ENCODE measurements at places on chromosomes 12 and 14.

- DNase-seq: peak; percentile 46
Measured at GRCh38 chr14:66624336-66624937, 116.5 kb downstream of the GPHN start.

GRCh38 chr12:4468994-4469393, 23.4 kb upstream of the FGF6 start:
- DNase-seq: no peak

- DNase-seq: no peak
Measured at GRCh38 chr14:57501039-57501557, 7.4 kb upstream of the CCDC198 start.

- no peak for DNase-seq
Measured at GRCh38 chr12:114935658-114936057, 251.7 kb upstream of the TBX3 start.

- DNase-seq: peak; percentile 56
Measured at GRCh38 chr12:31874961-31875608, 84.1 kb upstream of the RESF1 start.

- DNase-seq: no peak
Measured at GRCh38 chr12:95118138-95118787, 44.8 kb upstream of the NR2C1 start.

- no peak for DNase-seq
Measured at GRCh38 chr12:74292351-74293194, 245.1 kb upstream of the ATXN7L3B start.

DNA sequence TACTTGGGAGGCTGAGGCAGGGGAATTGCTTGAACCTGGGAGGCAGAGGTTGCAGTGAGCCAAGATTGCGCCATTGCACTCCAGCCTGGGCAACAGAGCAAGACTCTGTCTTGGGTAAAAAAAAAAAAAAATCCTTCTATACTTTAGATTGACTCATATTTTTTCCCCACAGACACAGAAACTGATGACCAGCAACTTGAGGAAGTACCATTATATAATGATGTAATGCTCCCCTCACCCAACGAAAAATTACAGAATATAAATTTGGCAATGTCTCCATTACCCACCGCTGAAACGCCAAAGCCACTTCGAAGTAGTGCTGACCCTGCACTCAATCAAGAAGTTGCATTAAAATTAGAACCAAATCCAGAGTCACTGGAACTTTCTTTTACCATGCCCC, 24.3 kb upstream of the SNAPC1 start:
- no peak for DNase-seq

DNA sequence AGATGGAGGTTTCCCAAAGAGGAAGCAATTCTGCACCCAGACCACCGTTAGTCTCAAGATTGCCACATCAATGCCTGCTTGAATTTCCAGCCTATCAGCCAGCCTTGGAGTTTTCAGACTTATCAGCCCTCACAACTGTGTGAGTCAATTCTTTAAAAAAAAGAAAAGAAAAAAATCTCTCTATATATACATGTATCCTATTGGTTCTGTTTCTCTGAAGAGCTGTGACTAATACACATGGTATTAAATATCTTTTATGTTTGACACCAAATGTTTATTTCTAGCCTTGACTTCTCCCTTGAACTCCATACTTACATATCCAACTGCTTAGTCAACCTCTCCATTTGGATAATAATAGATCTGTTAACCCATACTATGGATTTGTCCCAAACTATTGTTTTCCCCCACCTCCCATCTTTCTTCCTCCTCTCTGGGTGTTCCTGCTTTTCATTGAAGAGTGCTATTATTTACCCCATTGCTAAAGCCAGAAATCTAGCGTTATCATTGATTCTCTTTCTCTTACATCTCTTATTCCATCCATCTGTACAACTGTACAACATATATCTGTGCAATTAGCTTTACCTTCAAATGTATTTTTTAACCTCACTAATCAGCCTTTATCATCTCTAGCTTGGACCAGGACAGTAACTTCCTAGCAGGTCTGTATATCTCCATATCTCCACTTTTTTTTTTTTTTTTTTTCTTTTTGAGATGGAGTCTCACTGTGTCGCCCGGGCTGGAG, 22.7 kb upstream of the EID3 start:
- DNase-seq: no peak

GRCh38 chr12:48199774-48200221, 3.3 kb downstream of the OR10AD1 start:
- DNase-seq: no peak

DNA sequence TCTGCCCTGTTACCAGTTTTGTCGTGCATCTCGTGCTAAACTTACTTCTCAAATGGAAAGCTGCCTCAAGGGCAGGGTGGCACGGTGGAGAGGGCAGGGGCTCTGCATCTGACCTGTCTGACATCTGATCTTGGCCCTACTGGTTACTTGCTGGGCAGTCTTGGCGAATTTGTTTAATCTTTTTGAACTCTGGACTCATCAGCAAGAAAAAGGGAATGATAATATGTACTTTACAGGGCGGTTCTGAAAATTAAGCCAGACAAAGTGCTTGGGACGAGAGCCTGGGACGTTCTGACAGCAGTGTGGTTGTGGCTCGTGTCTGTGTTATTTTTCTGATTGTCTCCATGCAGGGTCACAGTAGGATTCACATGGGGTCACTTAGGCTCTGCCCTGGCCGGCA, 659.3 kb downstream of the VRK1 start:
- DNase-seq: no peak

DNA sequence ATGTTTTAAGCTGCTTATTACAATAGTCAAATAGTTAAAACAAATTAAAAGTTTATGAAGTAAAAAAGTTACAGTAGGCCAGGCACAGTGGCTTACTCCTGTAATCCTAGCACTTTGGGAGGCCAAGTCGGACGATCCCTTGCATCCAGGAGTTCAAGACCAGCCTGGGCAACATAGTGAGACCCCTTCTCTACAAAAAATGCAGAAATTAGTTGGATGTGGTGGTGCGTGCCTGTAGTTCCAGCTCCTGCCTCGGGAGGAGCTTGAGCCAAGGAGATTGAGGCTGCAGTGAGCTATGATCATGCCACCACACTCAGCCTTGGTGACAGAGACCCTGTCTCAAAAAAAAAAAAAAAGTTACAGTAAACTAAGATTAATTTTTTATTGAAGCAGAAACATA, 142.6 kb downstream of the MIPOL1 start:
- DNase-seq: no peak

- DNase-seq: no peak
Measured at GRCh38 chr12:49346659-49347310, at the start of gene DNAJC22. Gene DNAJC22, plus strand, starts transcription at chr12:49346888. Its CDS starts 1,985 bp downstream, at chr12:49348873.

DNA sequence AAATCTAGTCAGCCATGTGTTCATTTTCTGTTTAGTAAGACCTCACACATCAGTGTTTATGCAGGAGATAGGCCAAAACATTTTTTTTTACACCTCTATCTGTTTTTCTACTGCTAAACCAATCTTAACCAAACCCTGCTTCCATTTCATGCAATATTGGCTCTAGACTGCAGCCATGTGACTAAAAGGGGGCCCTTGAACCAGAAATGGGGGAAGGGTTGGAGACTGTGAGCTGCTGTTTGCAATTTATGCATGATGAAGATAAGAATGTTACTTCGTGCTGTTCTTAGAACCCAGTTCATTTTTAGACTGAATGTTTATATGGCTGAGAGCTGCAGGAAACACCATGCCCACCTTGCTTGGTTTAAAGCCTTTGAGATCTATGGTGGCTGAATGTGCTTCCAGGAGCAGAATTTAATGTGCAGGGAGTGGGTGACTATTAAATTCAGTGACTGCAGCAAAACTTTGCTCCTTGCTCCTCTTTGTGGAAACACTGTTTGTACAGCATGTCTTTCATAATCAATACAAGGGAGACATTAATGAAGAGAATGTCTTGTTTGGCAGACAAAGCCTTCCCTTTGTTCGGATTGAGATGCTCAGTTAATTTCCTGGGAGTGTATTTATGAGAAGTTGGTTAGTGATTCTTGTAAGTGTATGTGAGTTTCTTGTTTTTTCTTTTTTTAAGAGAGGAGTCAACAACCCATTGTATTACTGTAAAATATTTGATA, 53.6 kb downstream of the CHST11 start:
- DNase-seq: no peak

DNA sequence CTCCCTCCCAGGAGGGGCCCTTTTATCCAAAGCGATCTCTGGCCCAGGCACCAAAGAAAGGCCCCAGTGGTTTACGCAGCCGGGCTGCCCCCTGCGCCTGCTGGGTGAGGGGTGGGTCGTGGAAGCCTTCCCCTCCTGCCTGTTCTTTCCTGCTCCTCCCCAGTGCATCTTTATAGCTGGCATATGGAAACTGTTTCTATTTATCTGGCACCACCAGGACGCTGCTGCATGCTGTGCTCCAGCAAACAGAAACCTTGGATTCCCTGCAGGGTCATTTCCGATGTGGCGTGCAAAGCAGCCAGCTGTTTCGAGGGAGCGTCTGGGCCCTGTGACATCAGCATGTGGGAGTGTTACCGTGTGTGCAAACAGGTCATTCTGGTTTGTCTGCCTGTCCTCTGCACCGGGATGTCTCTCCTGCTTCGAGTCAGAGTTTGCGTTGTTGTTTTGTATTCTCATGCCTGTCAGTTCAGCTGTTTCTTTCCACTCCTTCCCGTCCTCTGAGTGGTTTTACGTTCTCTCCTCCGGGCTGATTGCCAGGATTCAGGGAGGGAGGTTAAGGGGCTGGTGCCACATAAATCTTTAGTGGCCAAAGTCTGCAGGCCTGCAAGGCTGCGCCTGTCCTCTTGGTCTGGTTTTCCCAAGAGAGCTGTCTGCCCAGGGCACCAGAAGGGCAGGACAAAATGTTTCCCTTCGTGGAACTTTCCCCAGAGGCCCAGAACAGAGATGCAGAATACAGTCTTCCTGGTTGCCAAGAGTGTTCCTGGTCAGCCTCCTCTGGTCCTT, 24.6 kb downstream of the TPCN1 start:
- DNase-seq: peak; percentile 28

DNA sequence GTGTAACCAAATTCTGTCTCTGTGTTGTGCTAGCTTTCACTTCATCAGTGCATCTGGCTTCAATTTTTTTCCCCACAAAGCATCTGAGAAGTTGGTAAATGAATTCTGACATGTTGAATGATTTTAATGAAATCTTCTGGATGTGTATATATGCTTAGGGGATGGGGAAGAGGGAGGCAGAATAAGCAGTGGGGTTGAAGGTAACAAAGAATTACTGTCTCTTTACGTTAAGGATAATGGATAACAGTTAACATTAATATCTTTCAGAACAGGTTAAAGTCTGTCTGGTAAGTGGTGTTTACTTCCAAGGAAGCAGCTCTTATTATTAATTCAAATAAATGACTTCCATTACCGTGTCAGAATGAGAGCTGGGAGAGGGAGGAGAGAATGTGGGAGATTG, 261.7 kb downstream of the ERC1 start:
- peak; percentile 93 for DNase-seq

GRCh38 chr14:97395068-97395467, 597.9 kb downstream of the VRK1 start:
- DNase-seq: no peak

DNA sequence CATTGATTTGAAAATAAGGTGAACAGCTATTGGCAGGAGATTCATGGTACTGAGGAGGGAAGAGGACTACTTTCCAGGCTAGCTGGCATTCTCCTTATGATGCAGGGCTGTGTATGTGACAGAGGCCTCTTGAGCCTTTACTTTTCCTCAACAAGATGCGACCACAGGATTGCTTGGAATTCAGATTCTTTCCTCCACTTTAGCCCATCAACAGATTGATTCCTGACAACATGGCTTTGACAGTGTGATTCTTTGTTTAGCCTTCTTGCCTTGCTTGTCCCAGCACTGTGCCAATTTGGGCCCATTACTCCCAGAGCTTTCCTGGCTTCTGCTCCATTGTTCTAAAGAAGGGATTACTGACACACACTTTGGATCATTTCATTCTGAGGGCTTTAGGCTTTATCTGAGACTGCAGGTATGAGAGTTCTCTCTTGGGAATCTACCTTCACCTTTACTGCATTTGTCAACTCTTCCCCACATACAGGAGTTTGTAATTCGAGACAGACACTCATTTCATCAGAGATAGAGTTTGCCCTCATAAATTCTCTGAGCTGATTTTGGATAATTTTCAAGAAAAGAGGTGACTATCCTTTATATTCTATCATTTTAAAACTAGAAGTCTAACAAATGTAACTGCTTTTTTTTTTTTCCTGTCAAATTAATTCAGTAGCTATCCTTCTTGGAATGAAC, 206.4 kb upstream of the GZMB start:
- no peak for DNase-seq

- no peak for DNase-seq
Measured at GRCh38 chr12:49659753-49660152, 36.4 kb downstream of the PRPF40B start.

GRCh38 chr14:58954052-58954451, 234.4 kb upstream of the DAAM1 start:
- no peak for DNase-seq

- DNase-seq: no peak
Measured at GRCh38 chr14:56414236-56414635, 165.4 kb upstream of the TMEM260 start.

DNA sequence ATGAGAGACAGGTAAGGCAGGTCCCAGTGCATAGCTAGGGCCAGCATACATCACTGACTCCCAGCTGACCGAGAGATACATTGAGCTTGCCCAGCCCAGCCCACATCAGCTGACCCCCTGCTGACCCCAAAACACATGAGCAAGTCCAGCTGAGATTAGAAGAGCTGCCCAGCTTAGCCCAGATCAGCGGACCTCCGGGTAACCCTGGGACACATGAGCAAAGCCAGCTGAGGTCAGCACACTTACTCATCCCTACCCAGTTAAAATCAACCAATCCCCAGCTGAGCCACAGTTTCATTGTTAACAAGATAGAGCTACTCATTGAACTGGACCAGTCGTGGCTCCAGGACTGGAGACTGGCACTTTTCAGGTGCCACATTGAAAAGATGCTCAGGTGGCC, 21.8 kb upstream of the FBXO34 start:
- no peak for DNase-seq

- DNase-seq: no peak
Measured at GRCh38 chr14:72921396-72921795, 4.9 kb upstream of the DCAF4 start.

DNA sequence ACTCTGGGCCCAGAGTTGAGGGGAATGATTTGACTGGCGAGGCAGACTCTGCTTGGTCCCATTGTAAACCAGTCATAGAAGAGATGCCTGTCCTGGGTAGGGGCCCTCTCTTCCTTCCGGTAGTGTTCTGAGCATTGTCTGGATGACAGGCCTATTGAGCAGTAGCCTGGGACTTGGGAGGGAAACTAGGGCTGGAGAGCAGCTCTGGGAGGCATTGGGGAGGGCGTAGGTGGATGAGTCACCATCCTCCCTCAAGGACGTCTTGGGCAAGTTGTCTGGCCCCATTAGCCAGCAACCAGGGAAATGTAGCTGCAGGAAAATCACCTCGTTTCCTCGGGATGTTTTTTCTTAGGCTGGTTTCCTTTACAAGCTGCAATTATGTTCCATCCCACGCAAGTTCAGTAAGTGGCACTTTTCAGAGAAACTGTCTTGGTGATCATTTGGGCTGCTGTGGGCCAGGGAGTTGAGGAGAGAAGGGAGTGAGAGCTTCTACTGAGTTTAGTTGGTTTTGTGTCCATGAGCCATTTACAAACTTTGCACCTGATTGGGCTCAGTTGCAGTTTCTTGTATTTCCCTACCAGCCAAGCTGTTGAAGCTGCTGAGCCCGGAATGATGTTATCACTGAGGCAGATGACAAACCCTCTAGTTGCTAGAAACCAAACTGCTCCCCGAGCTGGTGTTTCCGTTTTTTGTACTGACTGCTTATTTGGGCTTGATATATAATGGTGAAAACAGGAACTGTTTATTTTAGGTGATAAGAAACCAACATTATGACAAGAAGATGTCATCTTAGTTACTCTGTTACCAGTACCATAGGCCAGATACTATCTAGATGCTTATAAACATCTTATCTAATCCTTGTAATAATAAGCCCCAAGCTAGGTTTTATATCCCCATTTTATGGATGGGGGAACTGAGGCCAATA, 147.6 kb downstream of the CHST11 start:
- DNase-seq: no peak
